ENCODE measurements at places on chromosomes 11 and 22.

DNA sequence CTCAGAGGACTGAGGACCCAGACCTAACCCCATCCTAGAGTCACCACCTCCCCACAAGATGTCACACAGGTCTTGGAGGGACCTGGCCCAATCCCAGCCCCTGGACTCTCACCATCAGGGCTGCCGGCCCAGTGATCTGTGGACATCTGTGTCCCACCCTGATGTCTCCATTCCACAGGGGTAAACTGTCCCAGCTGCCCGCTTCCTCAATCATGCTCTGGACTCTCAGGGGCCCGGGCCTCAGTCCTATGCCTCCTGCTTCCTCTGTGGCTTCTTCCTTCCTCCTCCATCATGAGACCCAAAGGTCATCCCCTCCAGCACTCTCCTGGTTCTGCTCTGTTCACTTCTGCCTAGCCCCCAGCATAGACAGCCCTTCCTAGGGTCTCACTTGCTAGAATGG is 32.2 kb downstream of the ARAP1 start:
- no peak for DNase-seq

DNA sequence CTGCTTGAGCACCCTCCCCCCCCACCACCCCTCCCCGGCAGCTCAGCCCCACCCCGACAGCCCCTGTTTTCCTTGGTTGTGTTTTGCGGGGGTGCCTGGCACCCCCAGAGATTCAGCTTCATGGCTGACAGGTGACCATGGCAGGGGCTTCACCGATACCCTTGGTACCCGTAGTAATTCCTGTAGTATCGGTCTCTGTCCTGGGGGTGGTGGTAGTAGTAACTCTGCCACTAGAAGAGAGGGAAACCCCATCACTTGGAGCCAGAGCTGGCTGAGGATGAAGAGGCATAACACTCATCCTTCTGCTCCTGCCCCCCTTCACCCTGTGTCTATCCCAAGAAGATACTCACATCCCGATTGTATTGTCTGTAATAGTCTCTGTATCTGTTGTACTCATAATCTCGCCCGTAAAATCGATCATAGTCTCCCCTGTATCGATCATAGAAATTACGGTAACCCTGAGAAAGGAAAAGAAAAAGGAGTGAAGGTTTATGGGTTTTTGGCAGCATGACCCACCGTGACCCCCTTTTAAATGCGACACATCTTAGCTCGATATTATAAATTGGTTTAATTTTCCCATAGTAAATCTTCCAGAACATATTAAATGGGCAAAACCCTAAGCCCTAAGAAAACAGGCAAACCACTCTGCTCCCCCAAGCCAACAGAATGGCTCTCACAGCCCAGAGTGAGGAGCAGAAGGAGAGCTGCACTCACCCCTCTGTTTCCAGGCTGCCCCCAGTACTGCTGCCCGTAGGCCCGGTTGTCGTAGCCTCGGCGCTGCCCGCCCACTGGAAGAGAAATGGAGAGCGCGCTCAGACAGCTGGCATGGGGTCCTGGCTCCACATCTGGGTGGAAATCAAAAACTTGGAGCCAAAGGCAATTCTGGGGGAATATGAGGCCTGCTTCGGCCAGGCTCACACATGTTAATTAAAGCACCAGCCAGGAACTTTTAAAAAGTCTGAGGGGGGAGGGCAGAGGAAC is 8.0 kb downstream of the GNG3 start:
- DNase-seq: no peak

GRCh38 chr22:39859903-39860588 is 33.5 kb downstream of the ENTHD1 start:
- DNase-seq: no peak

- no peak for DNase-seq
Observed at GRCh38 chr22:43883719-43884415, 7.9 kb downstream of the PNPLA5 start.

DNA sequence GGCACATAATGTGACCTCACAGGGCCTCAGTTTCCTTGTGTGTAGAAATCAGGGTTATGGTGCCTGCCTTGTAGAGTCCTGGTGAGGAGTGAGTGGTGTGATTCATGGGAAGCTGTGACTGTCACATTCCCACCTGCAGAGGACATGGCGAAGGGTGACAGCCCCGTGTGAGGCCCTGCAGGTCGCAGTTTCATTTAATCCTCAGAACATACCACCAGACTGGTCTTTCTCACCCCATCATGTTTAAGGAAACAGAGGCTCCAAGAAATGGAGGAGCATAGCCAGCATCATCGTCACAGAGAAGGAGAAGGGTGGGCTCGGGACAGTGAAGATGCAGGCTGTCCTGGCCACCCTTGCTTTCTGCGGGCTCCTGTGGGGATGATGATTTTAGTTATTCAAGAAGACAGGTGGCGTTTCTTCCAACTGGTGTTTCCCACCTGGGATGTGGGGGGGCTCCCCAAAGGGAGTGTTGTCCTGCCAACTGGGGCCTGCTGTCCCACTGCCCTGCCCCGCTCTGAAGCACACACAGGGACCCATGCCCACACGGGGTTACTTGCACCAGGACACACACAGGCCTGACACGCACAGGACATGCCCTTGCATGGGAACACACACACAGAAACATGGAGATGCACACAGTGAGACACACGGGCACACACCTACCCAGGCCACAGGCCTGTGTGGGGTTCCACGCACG is 100.2 kb downstream of the BCR start:
- no peak for DNase-seq

DNA sequence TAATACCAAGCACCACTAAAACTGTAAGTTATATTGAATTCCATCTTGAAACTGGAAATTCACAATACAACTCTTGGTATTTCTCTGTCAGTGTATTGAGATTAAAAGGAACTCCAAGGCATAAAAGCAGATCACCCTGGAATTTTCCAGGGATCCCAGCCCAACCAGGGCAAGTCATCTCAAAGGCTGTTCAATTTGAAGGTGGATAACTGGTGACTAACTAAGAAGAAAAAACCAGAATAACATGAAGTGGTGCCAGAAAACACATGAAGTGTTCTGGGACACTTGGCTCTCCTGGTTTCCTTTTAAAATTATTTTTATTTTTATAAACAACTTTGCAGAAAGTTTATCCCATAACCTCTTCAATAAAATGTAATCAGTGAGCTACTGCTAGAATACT is 7.8 kb upstream of the BMAL1 start:
- no peak for DNase-seq

- no peak for DNase-seq
Observed at GRCh38 chr11:92216789-92217188, 7.8 kb upstream of the FAT3 start.

DNA sequence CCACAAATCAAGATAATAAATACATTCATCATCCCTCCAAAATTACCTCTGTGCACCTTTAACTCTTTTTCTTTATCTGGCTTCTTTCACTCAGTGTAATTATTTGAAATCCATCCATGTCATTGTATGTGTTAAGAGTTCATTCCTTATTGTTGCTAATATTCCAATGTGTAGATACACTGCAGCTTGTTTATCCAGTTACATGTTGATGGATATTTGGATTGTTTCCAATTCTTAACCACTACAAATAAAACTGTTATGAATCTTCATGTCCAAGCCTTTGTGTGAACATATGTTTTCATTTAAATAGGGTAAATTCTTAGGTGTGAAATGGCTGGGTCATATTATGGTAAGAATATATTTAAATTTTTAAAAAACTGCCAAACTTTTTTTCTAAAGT is 323.3 kb upstream of the NCAM1 start:
- no peak for DNase-seq

GRCh38 chr11:114179234-114179941 is 116.8 kb upstream of the NNMT start:
- DNase-seq: no peak

DNA sequence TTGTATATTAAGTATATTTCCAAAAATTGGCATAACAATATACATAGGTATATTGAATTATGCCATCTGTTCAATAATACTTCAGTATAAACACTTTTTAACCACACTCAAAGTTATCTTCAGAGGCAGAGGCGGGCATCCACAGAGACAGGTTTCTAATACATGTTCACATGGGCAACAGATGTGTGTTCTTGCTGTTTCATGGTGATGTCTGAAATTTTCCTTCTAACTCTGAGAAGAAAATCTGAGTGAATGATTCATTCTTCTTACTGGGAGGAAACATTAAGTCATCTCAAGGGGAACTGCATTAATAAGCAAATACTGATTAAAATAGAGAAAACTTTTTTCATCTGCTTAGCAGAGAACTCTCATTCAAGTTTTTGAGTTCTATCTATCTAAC is 1074.5 kb downstream of the LRRC4C start:
- no peak for DNase-seq

- no peak for DNase-seq
Observed at GRCh38 chr11:129287920-129288319, 87.7 kb upstream of the BARX2 start.

GRCh38 chr11:114091516-114092397 is 32.2 kb downstream of the ZBTB16 start:
- no peak for DNase-seq

GRCh38 chr11:119726585-119727522 is 2.1 kb downstream of the NECTIN1 start:
- no peak for DNase-seq

DNA sequence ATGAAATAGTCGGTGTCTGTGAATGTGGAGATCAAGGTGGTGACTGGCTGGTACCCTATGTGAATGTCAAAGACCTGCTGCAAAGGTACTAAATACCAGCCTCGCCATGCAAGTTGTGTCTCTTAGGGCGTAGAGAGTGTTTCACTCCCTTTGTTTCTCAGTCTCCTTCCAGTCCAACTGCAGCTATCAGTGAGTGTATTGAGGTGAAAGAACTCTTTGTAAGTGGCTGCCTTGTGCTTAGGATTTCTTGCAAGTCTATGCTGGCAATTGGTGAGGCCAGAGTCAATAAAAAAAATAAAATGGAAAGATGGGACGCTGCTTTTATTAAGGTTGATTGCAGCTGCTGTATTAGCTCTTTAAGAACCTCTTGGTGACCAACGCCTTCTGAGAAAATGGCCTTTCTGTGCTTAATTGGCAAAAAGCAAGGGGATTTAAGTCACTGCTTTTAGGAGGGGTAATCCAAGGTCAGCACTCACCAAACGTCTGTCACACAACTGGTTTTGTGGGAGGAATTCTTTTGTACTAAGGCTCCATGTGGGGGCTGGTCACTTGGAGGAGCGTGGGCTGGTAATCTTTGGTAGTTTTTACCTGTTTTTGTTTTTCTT is 95.1 kb downstream of the PARVA start:
- no peak for DNase-seq

DNA sequence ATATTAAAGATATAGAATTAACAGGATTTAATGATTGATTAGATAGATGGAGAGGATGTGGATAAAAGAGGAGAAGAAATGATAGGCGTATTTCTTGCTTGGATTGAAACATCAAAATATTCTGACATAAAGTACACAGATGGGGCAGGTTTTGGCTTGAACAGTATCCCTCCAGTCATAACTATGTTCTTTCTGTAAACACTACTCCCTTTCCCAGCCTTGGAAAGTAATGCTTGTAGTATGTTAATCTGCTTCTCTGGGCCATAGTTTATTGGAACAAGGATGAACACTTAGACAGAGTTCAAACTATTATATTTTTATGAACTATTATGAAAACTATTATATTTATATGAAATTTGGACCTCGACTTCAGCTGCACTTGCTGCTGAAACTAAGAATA is 419.2 kb downstream of the AASDHPPT start:
- no peak for DNase-seq

DNA sequence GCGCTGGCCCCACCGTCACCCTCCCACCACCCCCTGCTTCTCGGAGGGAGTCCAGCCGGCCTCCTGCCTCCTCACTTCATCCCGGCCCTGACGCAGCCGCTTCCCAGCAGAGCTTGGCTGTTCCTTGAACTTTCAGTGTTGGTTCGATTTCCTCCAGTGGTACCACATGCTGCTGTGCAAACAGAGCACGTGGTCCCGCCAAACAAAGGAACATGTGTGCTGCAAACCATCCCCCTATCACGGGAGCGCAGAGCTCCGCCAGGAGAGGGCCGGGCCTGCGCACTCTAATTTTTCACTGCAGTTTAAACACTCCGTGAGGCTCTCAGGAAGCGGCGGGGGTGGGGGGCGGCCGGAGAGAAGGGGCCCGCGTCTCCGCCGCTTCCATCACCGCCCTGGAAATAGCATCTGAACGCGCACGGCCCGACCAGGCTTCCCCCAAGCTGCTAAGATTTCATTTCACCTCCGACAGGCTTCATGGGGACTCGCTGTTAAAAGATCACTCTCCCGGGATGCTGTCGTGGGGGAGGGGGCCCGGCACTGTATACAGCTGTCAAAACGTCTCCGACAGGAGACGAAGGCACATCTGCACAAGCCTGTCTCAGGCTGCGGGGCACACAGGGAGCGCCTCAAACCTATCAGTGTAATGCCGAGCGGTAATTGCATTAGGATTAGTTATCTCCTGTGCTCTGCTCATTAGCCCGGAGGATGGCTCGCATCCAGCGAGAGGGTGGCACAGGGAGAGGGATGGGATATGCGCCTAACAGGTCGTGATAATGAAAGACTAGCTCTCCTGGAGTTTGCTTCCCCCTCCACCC is 269.9 kb upstream of the SORL1-AS1 start:
- no peak for DNase-seq

- DNase-seq: no peak
Observed at GRCh38 chr22:27401321-27401720, 400.2 kb downstream of the MN1 start.

DNA sequence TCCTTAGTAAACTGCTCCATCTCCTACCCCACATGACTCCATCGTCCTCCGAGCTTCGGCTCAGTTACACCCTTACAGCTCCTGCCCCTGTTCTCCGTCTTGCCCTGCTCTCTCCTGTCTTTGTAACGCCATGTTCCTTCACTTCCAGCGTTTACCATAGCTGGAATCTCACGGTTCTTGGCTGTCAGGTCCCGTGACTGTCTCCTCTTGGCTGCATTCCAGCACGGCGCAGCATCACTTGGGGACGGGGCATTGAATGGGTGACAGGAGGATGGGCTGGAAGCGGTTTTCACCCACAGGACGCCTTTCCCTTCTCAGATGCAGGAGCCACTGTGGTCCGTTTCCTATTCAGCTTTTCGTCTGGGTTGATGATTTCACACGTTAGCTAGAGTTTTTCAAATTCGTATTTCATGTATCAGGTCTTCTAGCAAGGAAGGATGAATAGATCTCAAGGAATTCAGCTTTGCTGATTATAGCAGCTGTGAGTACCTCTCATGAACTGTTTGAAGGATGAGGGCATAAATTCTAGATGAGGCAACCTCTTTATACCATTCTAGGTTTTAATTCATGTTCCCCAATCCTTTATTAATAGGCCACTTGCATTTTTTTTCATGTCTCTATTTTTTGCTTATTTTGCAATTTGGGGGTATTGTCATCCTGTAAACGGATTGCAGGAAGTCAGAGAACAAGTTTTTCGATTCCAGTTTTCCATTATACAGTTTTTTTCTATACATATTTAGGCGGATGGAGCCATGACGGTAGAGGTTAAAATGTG is 29.1 kb downstream of the ZBED4 start:
- no peak for DNase-seq

All from activated naive CD4-positive, alpha-beta T cell (primary cell).